Stimulated activated CD4-positive, alpha-beta T cell treated with anti-CD3 and anti-CD28 coated beads, Interleukin-4, amount 100 ng/mL, for 1 hour (primary cell): ENCODE measurements at places on chromosomes 2 and 18.
A peak's percentile ranks its signal among the peaks of the same experiment; 100 is the strongest.

- no peak for DNase-seq
Measured at GRCh38 chr2:240895656-240896388, at the start of gene MAB21L4. Gene MAB21L4 (minus strand): TSS chr2:240896156. CDS start chr2:240895997, 159 bp downstream.

GRCh38 chr2:213429516-213429915 is 145.3 kb downstream of the SPAG16 start:
- DNase-seq: no peak

- no peak for DNase-seq
Measured at GRCh38 chr2:8553643-8554042, 128.2 kb upstream of the ID2 start.

DNA sequence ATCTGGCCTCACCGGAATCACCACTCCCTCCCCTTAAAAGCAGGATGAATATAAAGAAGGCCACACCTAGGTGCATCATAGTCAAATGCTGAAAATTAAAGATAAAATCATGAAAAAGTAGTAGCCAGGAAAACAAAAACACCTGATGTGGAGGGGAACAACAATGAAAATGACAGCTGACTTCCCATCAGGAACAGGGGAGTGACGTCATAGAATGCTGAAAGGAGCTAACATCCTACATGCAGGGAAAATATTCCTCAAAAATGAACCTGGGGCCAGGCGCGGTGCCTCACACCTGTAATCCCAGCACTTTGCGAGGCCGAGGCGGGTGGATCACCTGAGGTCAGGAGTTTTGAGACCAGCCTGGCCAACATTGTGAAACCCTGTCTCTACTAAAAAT is 108.1 kb downstream of the UGGT1 start:
- DNase-seq: no peak

DNA sequence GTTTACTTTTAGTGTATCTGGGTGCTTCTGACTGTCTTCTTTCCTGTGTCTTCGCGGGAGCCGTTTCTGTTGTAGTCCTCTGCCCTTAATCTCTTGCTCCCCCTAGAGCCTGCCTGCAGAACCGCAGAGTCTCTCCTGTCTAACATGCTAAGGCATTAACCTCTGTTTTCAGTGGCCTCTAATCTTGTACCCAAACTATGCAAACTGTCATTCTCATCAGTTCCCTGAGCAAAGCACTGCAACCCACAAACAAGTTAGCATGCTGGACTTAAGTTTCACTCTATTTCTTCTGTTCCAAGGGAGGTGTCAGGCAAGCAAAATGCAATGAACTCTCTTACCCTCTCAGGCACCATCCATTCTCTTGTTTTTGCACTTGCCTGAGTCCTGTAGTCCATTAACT is 138.4 kb downstream of the OTX1 start:
- DNase-seq: no peak

GRCh38 chr2:170361090-170361936 is 183.4 kb downstream of the MYO3B start:
- peak; percentile 39 for DNase-seq

DNA sequence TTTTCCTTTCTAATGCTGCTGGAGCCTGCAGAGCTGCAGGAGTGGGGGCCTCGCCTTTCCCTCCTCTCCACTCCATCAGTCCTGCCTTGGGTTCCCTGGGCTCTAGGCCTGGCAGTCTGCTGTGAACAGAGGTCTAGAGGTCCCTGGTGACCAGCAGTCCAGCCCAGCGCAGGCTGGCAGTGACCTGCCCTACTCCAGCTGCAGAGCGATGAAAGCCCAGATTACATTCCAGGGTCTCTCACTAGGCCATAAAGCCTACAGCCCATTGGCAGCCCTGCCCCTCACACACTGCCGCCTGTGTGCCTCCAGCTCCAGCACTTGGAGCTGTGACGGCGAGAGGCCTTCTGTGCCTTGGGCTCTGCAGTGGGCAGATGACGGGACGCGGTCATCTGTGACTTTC is 14.8 kb upstream of the MAL start:
- no peak for DNase-seq

GRCh38 chr18:67483952-67484351 is 32.6 kb downstream of the DSEL start:
- no peak for DNase-seq

DNA sequence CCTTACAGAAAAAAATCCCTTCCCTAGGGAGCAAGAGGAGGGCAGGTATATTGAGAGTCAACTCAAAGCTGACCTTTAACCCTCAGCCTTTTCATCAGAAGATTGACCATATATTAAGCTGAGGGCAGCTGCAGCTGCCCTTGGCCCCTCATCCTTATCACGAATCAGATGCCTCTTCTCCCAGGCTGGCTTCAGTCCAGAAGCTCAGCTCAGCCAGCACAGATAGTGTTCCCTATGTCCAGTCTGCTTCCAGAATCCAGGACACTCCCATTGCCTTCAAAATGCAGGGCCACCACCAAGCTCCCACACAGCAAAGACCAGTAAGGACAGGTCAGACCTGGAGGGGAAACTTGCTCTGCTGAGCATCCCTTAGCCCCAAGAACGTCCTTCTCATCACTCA is 146.1 kb downstream of the BCL11A start:
- DNase-seq: no peak

DNA sequence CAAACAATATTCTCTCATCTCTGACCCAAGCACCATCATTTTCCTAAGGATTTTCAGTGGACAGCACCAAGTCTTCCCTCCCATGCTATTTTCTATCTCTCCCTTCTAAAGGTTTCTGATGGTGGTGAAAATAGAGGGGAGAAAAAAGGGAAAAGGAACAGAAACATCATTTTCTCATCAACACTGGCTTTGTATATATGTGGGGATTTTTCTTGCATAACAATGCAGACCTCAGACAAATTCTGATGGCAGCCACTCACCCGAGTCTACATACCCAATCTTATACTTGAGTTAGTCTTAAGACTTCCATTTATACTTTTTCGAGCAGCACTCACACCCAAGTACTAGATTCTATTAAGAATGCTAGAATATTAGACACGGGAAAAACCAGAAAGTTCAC is 95.8 kb downstream of the TMEM163 start:
- no peak for DNase-seq

DNA sequence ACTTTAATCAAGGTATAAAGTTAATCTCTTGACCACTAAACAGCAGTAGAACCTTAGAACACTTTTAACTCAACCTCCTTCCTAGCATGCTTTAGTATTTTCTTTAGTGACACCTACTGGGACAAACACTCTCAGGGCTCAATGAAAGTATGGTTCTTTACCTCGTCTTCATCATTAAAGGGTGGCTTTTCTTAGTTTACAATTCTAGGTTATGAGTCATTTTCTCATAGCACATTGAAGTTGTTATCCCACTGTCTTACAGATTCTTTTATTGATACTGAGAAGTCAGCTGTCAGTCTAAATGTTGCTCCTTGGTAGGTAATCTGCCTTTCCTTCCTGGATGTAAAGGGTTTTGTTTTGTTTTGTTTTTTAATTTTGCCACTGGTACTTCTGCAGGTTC is 38.0 kb downstream of the SIGLEC15 start:
- DNase-seq: no peak

GRCh38 chr2:240397542-240397916 is 37.9 kb upstream of the GPC1 start:
- no peak for DNase-seq

DNA sequence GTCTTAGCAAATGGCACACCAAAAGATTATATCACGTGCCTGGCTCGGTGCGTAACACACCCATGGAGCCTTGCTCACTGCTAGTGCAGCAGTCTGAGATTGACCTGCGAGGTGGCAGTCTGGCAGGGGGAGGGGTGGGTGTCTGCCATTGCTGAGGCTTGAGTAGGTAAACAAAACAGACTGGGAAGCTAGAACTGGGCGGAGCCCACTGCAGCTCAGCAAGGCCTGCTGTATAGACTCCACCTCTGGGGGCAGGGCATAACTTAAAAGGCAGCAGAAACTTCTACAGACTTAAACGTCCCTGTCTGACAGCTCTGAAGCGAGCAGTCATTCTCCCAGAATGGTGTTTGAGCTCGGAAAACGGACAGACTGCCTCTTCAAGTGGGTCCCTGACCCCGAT is 55.9 kb upstream of the FSHR start:
- no peak for DNase-seq

DNA sequence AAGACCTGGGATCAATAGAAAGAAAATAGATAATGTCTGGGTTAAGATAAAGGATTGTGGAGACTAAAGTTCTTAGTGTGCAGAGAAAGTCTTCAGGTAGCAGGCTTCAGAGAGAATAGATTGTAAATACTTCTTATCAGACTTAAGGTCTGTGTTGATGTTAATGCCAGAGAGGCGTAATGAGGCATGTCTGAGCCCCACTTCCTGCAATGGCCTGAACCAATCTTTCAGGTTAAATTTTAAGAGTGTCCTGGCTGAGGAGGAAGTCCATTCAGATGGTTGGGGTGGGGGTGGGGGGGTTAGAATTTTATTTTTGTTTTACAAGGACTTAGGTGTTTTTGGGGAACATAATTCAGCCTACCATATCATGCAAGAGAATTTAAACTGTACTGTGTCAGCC is 129.5 kb downstream of the EVA1A start:
- DNase-seq: no peak

DNA sequence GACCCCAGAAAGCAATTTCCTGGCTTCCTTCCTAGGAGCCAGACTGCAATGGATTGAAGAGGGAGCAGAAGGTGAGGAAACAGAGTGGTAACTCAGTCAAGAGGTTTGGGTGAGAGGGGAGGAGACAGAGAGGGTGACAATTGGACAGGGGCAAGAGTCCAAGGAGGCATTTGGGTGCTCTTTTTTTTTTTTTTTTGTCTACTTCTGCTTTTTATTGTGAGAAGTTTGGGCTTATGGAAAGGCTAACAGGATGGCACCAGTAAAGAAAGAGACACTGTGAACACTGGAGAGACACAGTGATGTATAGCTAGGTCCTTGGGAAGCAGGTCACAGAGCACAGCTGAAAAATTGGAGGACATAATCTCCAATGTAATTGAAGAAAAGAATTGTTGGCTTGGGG is 25.0 kb downstream of the CYBRD1 start:
- no peak for DNase-seq

DNA sequence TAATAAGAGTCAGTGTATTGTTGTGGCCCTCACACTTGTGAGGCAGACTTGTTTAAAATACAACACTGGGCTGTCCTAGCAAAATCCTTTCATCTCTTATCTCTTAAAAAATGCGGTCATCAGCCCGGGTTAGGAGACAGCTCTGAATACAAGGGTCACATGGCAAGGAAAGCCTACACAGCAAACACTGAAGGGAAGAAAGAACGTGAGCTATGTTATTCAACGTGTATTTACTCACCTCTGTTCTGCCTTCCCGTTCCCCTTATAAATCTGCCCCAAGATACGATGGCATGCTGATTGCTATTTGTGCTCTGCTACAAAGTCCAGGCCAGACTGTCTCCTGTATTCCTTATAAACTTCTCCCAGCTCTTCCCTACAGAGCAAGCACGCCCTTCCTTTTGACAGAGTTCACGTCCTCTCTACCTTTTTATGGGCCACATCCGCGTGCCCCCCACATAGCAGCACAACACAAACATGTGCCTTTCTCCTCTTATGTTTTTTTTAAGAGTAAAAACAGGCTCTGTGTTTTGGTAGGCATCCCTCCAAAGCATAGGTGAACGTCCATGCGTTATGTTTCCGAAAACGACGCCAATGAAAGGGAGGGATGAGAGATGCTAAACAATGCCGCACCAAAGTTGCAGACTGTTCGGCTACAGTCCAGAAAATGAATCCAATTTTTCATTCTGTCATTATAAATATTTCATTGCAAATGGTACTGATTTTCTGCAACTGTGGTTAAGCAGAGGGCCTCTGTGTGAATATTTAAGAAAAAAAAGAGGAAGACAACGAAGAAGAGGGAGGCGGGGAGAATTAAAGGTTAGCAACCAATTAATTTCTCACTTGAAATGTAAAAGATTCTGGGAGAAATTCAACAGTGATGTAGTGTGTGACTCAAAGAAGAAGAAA is 274.7 kb downstream of the ZNF521 start:
- no peak for DNase-seq

DNA sequence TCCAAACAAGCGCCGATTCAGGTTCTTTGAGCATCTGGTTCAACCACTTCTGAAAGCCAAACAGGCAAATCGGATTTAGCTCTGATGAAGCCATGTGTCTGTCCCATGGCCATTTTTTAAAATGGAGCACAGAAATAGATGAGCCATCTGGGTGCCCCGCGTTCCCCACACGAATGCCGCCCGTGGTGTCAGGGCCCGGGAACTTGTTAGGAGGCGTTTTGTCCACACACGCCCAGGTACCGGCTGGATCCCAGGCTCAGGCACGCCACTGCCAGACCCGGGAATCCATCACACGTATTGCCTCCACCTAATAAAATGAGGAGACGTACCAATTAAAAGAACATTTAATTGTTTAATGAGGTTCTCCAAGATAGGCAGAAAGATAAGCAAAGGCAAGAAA is 374.4 kb upstream of the SALL3 start:
- no peak for DNase-seq

DNA sequence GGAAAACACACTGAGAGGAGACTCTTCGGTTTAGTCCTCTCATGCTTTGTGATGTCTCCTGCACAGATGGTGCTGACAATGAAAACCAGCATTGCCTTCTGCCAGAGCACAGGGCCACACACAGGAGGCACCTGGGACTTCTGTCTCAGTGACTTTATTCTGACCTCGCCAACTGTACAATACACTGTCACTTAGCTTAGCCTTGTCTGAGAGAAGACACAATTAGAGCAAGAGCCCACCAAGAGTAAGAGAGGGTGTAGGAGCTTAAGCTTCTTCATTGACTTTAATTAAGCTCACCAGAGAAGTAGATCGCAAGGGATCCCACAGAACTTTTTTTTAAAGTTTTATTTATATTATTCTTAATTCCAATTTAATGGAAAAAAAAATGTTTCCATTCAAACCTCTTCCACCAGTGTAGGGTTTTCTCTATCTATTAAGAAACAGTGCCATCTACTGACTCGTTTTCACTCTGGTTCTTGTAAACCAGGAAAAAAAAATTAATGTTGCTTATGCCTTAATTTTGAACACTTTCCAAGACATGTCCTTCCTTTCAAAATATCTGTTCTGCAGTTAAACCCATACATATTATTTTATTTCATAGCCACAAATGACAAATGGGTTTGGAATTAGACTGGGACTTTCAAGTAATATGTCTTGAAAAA is 42.4 kb upstream of the DDX18 start:
- DNase-seq: no peak

DNA sequence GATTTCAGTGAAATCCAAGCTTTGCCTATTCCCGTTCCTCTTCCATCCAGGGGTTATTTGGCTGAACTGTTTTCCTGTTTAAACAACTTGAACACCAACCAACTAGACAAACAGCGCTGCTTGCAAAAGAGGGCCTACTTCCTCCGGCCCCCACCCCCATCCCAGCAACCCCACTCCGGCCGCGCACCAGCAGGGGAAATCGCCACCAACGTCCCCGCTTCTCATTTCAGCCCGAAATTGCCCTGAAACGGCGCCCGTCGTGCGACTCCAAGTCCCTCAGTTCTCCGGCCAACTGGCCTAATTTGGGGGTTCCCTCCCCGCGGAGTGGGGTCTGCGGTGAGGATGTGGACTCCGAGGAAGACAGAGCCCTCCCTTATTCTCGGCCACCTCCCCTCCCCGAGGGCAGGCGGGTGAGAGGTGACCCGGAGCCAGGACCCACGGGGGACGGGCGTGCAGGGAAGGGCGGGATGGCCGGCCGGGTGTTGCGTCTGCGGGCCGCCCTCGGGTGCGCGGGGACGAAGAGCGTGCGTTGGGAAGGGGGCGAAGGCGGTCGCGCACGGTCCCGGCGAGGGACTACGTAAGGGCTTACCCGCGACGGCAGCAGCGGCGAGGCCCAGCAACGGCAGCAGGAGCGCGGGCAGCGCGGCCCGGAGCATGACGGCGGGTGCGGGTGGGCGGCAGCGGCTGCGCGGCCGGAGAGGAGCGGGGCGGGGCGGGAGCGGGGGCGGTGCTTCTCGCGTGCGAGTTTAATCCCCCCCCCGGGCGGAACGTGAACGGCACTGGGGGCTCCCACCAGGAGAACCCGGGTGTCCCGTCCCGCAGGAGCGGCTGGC is at the start of gene CD302:
CD302 (minus strand) TSS at position 666 of the 833 bp plus-strand sequence; CDS start at position 656, 10 bp downstream.
- DNase-seq: peak; percentile 50
